ENCODE measurements at places on chromosomes 12 and 14. TPM values are rescaled to one million over a fixed set of nuclear protein-coding genes. Genes with fewer than 3 reads are reported as not detected.

- DNase-seq: no peak
Observed at GRCh38 chr12:104448451-104448850, 8.3 kb upstream of the CHST11 start.

- DNase-seq: no peak
Observed at GRCh38 chr12:122148657-122149056, 25.4 kb downstream of the IL31 start.

DNA sequence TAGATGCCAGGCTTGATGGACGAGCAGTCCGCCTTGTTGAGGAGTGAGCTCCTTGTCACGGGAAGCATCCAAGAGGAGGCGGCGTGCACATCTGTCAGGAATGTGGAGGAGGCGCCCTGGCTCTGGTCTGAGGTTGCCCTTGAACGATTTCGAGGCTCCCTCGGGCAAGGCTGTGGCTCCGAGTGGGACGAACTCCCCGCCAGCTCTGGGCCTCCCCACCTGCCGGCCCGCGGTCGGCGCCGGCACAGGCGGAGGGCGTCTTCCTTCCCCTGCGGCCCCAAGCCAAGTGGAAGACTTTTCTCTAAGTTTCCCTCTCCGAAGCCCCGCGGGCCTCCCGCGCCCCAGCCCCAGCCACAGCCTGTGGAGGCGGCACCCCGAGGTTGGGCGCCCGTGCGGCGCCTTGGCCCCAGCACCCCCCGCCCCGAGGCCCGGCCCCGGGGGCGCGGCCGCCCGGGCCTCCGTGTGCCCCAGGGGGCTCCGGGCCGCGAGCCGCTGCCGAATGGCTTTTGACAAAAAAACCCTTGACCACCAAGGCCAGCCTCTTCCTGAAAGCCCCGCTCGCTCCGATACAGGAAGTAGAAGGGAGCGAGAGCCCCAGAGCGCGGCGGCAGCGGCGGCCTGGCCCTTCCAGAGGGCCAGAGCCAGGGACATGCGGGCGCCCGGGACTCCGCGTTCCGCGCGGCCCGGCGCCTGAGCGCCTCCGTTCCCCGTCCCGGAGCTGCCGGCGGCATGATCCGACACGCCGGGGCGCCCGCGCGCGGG, at the start of gene RIN3:
Gene RIN3 (plus strand): TSS at position 578 of the 762 bp plus-strand sequence. CDS start 152 bp downstream, at position 730.
- DNase-seq: peak; percentile 47

DNA sequence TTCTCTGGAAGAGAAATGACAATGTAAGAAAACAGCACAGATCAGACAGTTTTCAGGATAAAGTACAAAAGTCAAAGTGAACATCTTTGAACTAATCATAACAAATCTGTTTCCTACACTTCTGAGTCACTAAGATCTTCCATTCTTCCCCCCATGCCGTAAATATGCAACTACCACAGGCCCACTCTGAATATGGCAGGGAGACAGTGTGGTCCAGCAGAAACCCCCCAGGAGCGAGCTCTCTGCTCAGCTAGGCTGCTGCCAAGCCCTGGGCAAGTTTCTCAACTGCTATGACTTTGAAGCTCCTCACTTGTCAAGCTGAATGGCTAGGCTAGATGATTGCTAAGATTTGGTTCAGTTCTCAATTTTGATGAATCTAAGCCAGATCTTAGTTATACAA, 148.1 kb downstream of the EFCAB11 start:
- DNase-seq: no peak

- no peak for DNase-seq
Observed at GRCh38 chr12:79515530-79515935, 175.2 kb downstream of the PAWR start.

GRCh38 chr14:105913221-105913620, 386.8 kb downstream of the TMEM121 start:
- DNase-seq: no peak

GRCh38 chr14:97544571-97544970, 747.4 kb downstream of the VRK1 start:
- DNase-seq: no peak

DNA sequence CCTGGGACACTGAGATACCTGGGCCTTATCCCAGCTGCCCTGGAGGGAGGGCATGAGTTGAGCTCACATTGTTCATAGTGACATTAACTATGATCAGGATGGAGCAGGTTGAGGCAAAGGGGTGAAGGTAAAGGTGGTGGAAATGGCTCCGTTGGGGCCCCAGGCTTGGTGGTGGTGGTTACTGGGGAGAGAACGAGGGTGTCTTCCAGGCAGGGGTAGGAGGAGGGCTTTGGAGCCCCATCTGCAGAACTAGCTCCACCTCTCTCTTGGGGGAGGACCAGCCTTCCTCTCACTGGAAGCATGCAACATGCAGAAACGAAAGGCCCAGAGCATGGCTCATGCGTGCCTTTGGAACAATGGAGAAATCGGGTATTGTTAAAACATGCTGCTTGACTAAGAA, 217.0 kb downstream of the SLC41A2 start:
- no peak for DNase-seq

GRCh38 chr12:54988402-54989054, 4.0 kb upstream of the TESPA1 start:
- DNase-seq: peak; percentile 71

- no peak for DNase-seq
Observed at GRCh38 chr12:69024413-69024812, 91.4 kb upstream of the CPM start.

GRCh38 chr12:69642531-69642930, 31.8 kb upstream of the LRRC10 start:
- DNase-seq: peak; percentile 67

- no peak for DNase-seq
Observed at GRCh38 chr14:92224358-92224954, 98.5 kb upstream of the SLC24A4 start.

GRCh38 chr14:99891266-99891665, 98.1 kb downstream of the EML1 start:
- no peak for DNase-seq

- peak; percentile 62 for DNase-seq
Observed at GRCh38 chr12:91140026-91140931, 29.0 kb upstream of the LUM start.

GRCh38 chr14:78764240-78764639, 594.1 kb downstream of the NRXN3 start:
- DNase-seq: no peak

DNA sequence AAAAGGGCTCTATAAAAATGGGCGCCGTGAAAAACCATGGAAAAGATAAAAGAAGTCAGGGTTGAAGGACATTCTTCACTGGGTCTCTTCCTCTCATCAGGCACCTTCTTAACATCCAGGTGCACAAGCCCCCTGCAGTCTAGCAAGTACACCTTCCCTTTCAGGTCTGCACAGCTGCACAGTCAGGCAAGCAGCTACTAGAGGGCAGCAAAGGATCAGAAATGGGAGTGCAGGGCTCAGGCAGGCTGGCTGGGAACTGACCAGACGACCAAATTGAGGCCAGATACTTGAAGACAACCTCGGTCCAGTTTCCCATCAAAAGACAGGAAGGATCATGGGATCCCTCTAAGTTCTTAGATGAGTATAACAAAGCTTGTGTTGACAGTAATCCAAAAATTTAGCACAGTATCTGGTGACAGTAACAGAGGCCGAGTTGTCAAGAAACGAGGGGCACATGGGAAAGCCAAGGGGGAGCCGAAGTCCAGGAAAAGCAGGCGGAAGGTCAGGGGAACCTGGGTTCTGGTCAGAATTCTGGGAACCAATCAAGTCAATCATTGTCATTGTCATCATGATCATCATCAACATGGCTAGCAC, 10.1 kb upstream of the GRIP1 start:
- DNase-seq: peak; percentile 28

DNA sequence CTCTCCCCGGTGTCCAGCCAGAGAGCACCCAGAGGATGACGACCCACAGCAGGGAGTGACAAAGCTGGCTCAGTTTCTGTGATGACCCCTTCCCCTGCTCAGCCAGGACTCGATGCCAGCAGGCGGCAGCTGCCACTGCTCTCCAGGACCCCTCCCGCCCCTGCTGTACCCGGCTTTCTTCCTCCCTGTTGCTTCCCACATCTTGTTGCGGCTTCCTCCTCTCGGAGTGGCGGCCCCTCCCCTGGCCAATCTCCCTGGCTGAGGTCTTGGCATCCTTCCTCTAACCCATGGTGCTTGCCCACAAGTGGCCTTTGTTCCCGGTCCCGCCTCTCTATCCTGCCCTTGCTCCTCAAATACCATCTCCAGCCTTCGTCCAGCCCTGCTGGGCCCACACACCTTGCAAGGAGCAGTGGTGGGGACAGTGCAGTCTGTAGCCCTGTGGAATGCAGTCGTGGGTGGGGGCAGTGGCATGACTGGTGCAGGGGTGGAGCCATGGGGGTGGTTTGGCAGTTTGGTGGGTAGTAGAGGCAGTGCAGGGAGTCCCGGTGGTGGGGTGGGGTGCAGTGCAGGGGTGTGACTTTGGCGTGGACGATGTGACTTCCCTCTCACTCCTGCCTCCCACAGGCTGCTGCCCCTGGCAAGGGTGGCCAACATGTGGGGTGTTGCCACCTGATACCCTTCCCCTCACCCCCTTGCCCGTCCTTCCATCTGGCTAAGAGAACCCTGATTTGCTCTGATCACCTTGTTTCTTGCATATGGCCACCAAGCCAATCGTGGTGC, 16.3 kb upstream of the BEGAIN start:
- no peak for DNase-seq

GRCh38 chr14:63908667-63909264, 56.0 kb downstream of the SYNE2 start:
- DNase-seq: no peak

DNA sequence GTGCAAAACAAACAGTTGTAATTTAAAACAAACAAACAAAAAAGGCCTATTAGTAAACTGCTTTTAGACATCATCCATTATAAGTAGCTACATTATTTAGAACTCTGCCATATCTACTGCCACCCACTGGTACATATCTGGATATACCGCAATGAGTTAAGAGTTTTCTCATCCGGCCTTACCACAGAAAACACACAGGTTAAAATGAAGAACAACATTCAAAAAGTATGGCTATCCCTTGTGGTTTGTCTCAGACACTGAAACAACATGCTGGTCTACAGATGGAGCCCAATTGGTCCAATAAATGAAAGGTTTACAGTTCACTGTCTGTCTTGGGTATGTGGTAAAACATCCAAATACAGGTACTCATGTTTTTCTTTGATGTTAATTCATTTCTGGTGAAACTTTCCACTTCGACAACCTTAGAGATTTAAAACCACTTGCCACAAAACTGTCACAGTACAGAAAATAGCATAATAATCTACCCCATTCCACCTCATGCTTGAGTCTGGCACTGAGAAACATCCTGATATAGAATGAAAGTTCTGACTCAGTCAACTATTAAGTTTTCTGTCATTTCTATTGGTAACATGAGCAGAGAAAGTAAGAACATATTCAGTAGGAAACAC, 354.3 kb downstream of the CEP128 start:
- DNase-seq: peak; percentile 48

DNA sequence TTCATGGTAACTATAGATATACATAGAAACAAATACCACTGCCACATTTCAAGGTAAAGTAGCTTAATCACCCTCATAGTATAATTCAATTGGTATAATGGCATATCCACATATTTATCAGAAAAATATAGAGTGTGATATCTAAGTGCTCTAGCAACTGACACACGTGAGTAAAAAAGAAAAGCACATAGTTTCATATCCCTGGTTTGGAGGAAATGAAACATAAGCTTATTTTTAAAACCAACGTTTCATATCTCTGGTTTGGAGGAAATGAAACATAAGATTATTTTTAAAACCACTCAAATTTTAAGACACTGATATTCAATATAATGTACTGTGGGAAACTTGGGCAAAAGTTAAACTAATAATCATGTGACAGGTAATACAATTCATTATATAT, 2.1 kb downstream of the OR6C70 start:
- DNase-seq: no peak

Gene MLF2
- 270 TPM for total RNA-seq

Gene ERH
- total RNA-seq: 71.8 TPM

Gene DIO2
- total RNA-seq: 30.7 TPM

Gene FOXN4
- not detected for total RNA-seq

Gene HSPA2
- total RNA-seq: 6.7 TPM

Gene SMIM41
- not detected for total RNA-seq

Gene MAGOHB
- 24.0 TPM for total RNA-seq

Gene GYS2
- total RNA-seq: not detected

Data from myocyte (in vitro differentiated cells).